ENCODE measurements at places on chromosomes 7 and 10. TPM values are rescaled to one million over a fixed set of nuclear protein-coding genes. Genes with fewer than 3 reads are reported as not detected.

DNA sequence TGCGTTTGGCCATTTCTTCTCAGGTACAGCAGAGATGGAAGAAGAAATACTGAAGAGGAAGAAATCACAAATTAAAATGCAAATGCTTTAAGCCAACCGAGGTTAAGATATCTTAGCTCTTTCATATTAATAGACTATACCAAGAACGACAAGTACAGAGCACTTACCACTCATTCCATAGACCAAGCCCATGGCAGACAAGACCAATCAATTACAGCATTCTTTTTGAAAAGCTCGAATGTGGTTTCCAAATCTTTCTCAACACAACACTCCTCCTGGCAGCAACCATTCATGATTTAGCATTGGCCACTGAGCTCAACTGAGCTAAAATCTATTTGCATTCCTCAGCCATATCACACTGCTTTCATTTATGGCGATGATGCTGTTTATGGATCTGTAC, 2.7 kb downstream of the ASAH2 start:
- H3K36me3 ChIP-seq = no peaks in the 10 kb centered on the region
- no peak overlapping the region for H3K27ac ChIP-seq

GRCh38 chr7:7569081-7569527, 2.4 kb downstream of the MIOS start:
- no peak overlapping the region for H3K4me3 ChIP-seq
- H3K27me3 ChIP-seq = no peaks in the 10 kb centered on the region
- no peak overlapping the region for H3K27ac ChIP-seq
- no peaks in the 10 kb centered on the region for H3K36me3 ChIP-seq
- DNase-seq = no peak

DNA sequence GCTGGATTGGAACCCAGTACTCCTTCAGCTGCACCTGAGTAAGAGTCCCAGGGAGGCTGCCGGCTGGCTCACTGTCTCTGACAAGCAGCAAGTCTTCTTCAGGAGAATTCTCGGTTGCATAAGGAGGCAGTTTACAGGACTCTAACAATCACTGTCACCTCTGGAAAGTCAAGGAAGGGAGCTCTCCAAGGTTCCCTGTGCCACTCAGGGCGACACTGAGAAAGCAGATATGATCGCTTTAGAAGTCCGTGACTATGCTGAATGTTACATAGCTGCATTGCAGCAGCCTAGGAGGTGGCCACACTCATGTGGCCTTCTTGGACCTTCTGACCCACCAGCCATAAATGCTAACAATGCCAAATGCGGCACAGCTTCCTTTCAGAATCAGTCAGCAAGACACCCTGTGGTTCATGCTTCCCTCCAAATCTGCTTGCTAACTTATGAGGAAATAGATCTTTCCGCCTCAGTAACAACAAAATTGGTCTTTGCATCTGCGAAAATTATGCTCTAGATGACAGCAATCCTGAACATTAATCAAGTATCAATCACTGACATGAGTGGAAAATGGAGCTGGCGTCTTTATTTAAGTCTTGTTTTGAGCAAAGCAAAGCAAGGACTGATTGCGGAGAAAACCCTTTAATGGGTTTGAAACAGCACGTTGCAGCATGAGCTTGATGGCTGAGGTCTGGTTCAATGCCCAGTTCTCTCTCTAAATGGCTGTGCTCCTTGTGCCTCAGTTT, 132.9 kb downstream of the ATXN7L1 start:
- H3K36me3 ChIP-seq = no peaks in the 10 kb centered on the region
- H3K4me1 ChIP-seq = no peaks in the 10 kb centered on the region
- DNase-seq = no peak
- no peak overlapping the region for H3K27ac ChIP-seq
- H3K27me3 ChIP-seq = no peaks in the 10 kb centered on the region

DNA sequence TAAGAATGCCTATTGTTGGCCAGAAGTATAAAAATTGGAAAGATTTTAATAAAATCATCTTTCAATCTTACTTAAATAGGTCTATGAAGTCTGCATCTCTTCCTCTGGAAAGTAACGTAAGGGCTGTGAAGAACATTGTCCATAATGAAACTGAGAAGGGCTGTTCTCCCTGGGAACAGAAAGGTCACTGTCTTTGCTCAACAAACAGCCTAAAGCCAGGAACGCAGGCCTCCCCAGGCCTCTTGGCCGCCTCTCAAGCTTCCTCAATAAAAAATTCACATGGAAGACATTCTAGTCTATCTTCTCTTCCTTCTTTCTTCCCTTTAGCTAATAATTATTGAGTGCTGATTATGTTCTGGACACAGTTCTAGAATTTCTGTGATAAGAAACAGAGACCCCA, 9.1 kb upstream of the IDI2 start:
- no peaks in the 10 kb centered on the region for H3K27me3 ChIP-seq
- H3K4me3 ChIP-seq = no peak overlapping the region
- no peaks in the 10 kb centered on the region for H3K36me3 ChIP-seq
- no peak for DNase-seq
- no peaks in the 10 kb centered on the region for H3K4me1 ChIP-seq

DNA sequence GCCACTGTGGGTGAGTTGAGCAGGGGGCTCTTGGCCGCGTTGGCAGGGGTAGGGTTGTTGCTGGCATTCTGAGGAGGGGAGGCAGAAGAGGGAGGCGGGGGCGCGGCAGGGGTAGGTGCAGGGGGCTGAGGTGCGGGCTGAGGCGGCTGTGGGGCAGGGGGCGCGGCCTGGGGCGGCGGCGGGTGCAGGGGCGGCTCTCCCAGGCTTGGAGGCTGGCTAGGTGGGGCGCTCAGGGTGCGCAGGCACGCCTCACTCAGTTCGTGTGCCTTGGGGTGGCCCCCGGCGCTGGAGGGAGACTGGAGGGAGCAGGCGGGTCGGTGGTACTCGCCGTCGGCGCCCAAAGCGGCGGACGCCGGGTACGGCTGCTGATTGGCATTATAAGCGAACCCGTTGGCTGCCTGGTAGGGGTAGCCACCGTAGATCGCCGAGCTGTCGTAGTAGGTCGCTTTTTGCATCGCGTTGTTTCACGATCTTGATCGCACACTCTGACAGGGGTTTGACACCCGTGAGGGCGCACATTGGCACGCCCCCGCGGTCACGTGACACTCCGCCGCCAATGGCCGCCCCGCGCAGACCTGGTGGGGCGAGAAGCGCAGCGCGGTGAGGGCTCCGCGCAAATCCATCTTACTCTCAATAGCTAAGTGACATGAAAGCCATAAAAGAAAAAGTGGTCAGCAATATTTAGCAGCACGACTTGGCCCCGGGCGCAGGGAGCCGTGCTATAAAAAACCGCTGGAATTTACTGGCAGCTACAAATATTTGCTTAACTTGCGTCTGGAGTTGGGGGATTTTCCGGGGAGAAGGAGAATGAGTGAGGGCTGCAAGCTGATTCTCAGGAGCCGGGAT, 7.9 kb upstream of the HOXA2 start:
- DNase-seq = no peak
- H3K4me1 ChIP-seq = no peaks in the 10 kb centered on the region
- no peak overlapping the region for H3K4me3 ChIP-seq
- no peaks in the 10 kb centered on the region for H3K36me3 ChIP-seq
- H3K27ac ChIP-seq = peak overlapping the region; percentile 100

GRCh38 chr7:70590126-70590854, 541.7 kb upstream of the GALNT17 start:
- no peaks in the 10 kb centered on the region for H3K4me1 ChIP-seq
- DNase-seq = no peak
- H3K4me3 ChIP-seq = no peak overlapping the region
- H3K36me3 ChIP-seq = no peaks in the 10 kb centered on the region

GRCh38 chr10:89129911-89130310, 77.2 kb downstream of the CH25H start:
- DNase-seq = peak; percentile 31
- no peaks in the 10 kb centered on the region for H3K27me3 ChIP-seq
- no peaks in the 10 kb centered on the region for H3K36me3 ChIP-seq
- H3K4me1 ChIP-seq = no peaks in the 10 kb centered on the region
- no peak overlapping the region for H3K4me3 ChIP-seq

DNA sequence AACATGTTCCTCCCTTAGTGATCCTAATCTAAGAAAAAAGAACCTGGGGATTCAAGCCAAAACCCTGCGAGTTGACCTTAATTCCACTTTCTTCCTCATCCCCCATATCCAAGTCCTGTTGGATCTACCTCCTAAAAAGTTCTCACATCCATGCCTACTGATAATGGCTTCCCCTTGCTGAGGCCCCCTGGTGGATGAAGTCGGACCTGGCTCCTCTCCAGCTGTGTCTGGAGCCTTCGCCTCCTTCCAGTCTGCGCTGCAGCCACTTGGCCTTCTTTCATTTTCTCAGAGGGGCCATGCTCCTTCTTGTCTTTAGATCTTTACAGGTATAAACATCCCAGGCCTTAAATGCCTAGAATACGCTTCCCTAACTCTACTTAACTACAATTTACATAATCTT, 8.1 kb downstream of the PDE1C start:
- H3K36me3 ChIP-seq = no peaks in the 10 kb centered on the region
- H3K4me1 ChIP-seq = no peaks in the 10 kb centered on the region
- DNase-seq = no peak
- H3K27me3 ChIP-seq = no peaks in the 10 kb centered on the region
- no peak overlapping the region for H3K4me3 ChIP-seq

- no peak overlapping the region for H3K4me3 ChIP-seq
- H3K27me3 ChIP-seq = no peaks in the 10 kb centered on the region
- no peaks in the 10 kb centered on the region for H3K36me3 ChIP-seq
Measured at GRCh38 chr7:32251659-32252058, 181.5 kb upstream of the PDE1C start.

- no peaks in the 10 kb centered on the region for H3K4me1 ChIP-seq
- no peaks in the 10 kb centered on the region for H3K27me3 ChIP-seq
- H3K36me3 ChIP-seq = no peaks in the 10 kb centered on the region
Measured at GRCh38 chr10:98664329-98665042, 217.8 kb upstream of the HPS1 start.

- no peak overlapping the region for H3K4me3 ChIP-seq
- DNase-seq = no peak
- no peaks in the 10 kb centered on the region for H3K36me3 ChIP-seq
- no peak overlapping the region for H3K27ac ChIP-seq
- H3K4me1 ChIP-seq = no peaks in the 10 kb centered on the region
- H3K27me3 ChIP-seq = no peaks in the 10 kb centered on the region
Measured at GRCh38 chr7:29341156-29341555, 146.6 kb downstream of the CHN2 start.

DNA sequence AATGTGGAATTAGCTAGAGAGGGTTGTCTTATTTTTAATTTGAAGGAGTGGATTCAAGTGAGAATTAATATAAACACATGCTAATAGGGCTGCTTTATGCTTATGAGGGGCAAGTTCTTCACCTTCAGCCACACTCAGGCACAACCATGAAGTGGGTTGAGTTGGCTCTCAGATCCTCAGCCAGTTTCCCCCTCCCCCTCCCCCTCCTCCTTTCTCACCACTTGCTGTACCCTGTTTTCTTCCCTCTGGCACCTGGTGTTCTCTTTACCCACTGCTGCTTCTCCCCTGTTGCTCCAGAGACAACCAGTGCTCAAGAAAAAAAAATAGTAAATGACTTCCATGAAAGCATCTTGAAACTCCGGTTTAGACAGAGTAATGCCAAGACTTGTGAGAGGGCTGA, 1083.3 kb downstream of the CNTNAP2 start:
- H3K27me3 ChIP-seq = no peaks in the 10 kb centered on the region
- H3K27ac ChIP-seq = no peak overlapping the region
- no peak overlapping the region for H3K4me3 ChIP-seq
- no peak for DNase-seq

DNA sequence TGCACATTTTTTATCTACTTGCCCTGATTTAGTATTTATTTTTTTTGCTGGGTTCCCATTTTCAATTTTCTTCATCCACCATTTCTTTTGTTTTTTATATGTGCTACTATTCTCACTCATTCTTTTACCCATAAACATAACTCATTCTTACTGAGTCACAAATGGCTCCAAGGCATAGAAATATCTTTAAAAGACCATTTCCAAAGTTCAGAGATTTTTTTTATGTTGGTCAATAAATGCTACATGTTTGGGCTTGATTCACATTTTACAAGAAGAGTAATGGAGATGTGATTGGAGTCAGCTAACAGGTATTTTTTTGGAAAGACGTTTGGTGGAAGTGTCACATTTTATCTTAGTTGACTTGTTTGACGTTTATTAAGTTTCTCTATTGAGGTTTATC, 1303.2 kb upstream of the LRRTM3 start:
- no peak for DNase-seq
- no peaks in the 10 kb centered on the region for H3K4me1 ChIP-seq
- H3K4me3 ChIP-seq = no peak overlapping the region
- H3K36me3 ChIP-seq = no peaks in the 10 kb centered on the region

TAS2R5 gene
- total RNA-seq = 10.8 TPM

CPEB3 gene
- 12.1 TPM for total RNA-seq

CALHM3 gene
- not detected for total RNA-seq

Measured in breast epithelium (tissue), 4 donors.